NCI-H187 treated with DMSO at 0.1 percent for 48 hours (cell line): ENCODE measurements at places on chromosomes 13 and 19.

DNA sequence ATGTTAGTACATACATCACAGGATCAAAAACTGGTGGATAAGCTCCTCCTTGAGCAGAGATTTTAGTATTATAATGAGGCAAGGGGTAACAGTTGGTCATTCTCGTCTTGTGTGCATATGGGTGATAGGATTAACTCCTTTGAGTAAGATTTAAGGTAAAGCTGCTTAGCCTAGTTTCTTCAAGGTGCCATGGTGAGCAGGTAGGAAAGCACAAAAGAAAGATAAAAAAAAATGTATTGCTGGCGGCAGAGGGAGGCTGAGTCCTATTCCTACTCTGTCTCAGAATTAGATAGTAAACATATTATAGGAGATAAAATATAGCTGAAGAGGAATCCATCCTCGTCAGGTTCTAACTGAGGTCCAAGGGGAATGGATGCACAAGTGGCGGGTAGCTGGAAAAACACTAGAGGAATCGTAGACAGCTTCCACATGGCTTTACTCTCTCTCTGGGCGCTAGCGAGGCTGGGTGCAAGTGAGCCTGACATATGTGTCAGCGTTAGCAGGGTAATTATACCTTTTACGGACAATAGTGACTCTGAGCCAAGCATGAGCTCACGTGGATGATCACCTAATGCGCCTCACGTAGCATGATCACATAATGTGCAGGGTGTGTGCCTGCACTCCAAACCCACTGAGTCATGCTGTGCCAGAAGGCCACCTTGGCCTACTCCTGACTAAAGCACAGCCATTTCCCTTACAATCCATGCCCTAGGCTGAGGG, 734.3 kb upstream of the MIR17HG start:
- no peak for DNase-seq

DNA sequence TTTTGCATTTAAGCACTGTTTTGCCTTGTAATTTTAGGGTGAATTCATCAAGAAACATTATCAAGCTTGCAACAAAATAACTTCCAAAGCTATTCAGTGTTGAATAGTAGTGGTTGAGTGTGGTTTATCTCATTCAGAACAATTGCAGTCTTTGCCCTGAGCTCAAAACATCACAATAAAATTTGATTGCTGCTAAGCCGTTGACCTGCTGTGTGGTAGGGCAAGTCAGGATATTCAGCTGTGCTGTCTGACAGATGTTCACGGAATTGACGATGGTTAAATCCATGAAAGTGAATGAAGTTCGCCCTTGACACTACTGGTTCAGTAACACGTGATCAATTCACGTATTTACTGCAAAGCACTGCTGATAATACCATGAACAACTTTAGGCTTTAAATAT, 66.9 kb downstream of the GJA3 start:
- no peak for DNase-seq

GRCh38 chr19:43476606-43477005, 11.2 kb upstream of the LYPD3 start:
- no peak for DNase-seq

GRCh38 chr19:13920940-13921747, 15.1 kb downstream of the CC2D1A start:
- no peak for DNase-seq

GRCh38 chr19:18346091-18346490, 5.7 kb downstream of the PGPEP1 start:
- no peak for DNase-seq

DNA sequence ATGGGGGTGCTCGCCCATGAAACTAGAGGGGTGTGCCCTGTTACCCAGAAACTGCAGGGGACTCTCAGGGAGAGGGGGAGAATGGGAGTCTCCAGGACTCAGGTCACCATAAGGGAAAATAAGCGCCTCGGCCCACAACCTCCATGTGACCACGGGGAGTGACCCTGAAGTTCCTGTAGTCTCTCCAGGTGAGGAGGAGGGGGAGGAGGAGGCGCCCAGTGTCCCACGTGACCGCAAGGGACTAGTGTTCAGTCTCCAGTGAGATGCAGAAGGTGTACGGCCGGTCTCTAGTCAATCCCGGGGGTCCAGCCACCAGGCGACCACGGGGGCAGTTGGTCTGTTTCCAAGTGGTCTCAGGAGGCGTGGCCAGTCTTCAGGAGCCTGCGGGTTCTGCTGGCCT, 16.0 kb downstream of the TM6SF2 start:
- no peak for DNase-seq

DNA sequence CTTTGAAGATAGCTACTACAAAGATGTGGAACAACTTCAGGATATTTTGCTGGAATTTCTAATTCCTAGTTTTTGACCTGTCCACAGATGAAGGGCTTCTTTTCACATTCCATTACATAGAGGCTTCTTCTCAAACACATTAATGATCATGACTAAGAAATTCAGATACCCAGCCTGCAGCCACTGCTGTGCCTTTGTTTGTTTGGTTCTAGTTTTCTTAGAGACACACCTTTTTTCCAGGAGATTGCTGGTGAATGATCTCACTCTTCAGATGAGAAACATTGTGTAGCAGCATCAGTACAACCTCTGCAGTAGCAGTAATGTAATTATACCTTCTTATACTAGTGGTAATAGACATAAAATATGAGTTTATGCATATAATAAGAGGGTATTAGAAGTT, 5.0 kb downstream of the TDRD3 start:
- DNase-seq = no peak

DNA sequence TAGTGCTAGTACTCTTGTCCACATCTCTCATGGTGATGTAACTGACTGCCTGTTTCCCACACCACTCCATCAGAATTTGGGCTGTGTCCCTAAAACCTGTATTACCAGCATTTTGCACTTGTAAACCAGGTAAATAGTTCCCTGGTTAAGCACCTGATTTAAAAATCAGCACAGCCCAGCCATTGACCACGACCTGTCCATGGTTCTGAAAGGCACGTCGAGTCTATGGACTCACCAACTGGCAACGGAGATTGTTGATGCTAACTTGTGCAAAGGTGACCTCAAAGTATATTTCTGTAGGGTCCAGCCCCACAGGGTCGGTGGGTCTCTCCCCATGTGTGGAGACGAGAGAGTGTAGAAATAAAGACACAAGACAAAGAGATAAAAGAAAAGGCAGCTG, 46.7 kb upstream of the ZNF835 start:
- DNase-seq = no peak

GRCh38 chr19:8129061-8129618, 20.3 kb downstream of the FBN3 start:
- no peak for DNase-seq

DNA sequence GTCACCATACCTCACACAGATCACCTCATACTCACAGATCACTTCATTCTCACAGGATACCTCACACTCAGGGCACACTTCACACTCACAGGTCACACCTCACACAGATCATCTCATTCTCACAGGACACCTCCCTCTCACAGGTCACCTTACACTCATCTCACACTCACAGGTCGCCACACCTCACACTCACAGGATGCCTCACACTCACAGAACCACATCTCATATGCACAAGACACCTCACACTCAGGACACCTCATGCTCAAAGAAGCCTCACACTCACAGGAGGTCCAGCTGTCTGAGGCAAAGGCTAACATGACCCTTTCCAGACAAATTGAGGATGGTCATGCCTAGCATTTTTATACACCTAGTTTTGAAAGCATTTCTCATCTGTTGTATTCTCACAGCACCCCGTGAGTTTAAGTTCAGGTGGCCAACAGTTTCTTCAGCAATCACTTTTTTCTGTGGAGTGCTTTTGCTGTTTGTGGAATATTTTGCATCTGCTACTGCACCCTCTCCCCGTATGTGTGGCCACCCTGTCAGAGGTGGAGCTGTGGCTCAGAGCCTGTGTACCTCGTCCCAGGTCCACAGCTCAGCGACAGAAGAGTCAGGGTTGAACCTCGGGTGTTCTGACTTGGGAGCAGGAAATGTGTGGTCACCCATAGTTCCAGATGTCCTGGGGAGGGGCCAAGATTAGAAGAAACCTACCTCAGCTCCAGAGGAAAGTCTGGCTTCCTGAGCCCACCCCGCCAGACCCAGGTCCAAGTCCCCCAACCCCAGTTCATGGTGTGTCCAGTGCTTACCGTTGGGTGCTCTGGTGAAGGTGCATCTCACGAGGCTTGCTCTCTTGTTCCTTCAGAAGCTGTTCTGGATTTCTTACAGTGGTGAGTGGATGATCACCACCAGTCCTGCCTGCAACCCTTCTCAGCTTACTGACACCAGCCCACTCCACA, 7.6 kb downstream of the F7 start:
- DNase-seq = no peak

DNA sequence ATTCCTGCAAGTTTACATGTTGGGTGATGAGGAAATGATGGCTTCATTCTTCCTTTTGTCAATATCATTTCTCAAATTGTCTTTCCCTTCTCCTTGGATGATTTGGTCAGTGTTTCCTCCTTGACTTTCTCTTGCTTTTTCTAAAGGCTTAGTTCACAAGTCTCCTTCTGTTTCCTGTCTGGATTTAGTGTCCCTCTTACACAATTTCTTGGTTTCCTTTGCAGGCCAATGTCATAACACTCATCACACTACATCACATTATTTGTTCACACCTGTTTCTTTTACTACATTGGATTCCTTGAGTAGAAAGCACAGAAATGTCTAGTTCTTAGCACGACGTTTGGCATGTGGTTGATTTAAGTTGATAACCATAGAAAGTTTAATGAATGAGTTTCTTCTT, 490.7 kb downstream of the TDRD3 start:
- no peak for DNase-seq

GRCh38 chr19:1853295-1854038, 5.2 kb upstream of the REXO1 start:
- DNase-seq = peak; percentile 39

DNA sequence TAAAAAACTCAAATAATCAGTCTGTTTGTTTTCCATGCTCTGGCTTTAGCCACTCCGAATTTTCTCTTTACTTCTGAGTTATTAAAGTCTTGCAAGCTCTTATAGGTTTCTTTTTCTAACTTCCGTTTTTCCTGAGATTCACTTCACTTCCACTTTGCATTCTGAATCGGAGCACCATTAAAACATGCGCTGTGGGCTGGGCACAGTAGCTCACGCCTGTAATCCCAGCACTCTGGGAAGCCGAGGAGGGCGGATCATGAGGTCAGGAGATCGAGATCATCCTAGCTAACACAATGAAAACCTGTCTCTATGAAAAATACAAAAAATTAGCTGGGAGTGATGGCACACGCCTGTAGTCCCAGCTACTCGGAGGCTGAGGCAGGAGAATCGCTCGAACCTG, 357.9 kb downstream of the SLITRK6 start:
- DNase-seq = no peak

DNA sequence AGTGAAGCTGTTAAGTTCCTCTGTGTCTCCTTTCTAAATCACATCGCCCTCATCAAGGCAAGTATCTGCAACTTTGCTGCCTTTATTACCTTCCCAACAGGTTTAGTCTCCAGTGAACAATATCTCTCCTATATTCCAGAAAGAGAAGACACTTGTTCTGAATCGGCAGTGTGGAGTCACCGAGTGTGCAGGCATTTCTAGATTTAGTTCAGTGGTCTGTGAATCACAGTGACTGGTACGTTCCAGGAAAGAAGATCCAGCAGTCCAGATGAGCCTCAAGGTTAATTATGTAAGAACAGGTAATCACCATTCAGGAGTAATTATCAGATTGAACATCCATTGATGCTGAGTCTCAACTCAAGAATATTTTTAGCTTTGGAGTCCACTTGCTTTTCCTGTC, 497.0 kb downstream of the FOXO1 start:
- no peak for DNase-seq

DNA sequence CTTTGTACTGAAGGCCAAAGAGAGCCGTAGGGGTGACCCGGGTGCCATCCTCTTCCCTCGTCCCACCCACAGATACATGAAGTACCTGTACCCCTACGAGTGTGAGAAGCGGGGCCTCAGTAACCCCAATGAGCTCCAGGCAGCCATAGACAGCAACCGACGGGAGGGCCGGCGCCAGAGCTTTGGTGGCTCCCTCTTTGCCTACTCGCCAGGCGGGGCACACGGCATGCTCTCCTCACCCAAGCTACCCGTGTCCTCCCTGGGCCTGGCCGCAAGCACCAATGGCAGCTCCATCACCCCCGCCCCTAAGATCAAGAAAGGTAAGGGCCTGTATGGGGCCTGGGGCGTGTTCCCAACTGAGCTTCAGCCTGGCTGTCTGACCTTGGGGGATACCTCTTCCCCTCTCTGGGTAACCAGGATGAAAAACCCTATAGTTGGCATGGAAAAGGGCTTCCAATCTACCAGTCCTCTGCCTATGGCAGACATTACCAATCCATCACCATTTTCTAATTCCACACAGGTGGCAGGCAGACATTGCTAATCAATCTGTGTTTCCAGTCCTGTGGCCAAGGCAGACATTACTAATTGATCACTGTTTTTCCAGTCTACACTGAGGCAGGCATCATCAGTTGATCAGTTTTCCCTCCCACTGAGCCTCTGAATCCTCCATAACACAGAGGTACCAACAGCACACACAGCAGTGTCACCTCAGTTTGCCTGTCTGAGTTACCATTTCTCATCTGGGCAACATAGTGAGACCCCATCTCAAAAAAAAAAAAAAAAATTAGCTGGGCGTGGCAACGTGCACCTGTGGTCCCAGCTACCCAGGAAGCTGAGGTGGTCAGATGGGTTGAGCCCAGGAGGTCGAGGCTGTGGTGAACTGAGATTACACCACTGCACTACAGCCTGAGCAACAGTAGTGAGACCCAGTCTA, 19.1 kb upstream of the WDR18 start:
- no peak for DNase-seq

GRCh38 chr19:38900202-38900629, 447 bp downstream of the NFKBIB start:
- DNase-seq = no peak

DNA sequence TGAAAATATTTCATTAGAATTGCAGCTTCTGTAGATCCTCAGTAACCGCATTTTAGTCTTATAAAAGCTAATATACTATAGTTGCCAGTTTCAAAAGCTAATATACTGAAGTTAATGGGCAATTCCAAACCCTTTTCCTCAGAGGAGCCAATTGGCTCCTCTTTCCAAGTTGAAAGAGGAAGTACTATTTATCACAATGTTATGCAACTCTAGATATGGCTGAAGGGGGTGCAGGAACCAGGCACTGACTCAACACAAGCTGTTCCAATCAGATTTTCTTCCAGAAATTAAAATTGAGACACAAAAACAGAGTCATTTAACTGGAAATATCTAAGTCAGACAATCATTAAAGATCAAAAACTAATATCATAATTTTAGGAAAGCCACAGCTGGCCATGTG, 258.9 kb downstream of the PCDH20 start:
- DNase-seq = no peak

DNA sequence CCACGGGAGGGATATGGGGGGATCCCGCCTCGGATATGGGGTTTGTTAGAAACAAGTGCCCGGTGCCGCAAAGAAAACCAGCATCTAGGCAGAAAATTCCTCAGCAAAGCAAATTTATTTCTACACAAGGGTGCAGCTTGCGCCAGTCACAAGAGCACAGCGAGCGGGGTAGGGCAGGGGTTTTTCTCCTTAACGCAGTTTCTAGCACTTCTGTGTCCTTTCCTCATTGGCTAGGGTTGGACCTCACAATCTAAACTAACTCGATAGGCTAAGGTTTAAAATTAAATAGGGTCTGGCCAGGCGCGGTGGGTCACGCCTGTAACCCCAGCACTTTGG, 595 bp downstream of the ZNF440 start:
- no peak for DNase-seq
